ENCODE measurements at places on chromosomes 4 and X.

GRCh38 chrX:119636419-119636818 is 30.2 kb upstream of the NKRF start:
- no peak for DNase-seq

GRCh38 chr4:158729716-158730559 is 6.7 kb upstream of the PPID start:
- peak; percentile 13 for DNase-seq

DNA sequence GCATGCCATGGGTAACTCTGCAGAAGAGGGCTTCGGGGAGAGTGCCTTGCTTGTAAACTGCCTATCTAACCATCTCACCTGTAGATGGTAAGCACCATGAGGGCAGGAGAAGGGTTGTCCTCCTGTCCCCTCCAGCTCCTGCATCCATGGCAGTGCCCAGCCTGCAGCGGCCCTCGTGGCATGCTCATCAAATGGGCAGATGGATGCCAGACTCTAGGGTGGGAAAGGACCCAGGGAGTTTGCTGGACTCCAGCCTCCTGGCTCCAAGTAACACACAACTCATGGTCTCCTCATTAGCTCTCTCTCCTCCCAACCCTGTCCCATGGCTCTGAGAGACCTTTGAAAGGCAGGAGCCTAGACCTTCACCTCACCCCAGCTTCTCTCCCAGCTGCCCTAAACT is 29.7 kb upstream of the CRMP1 start:
- no peak for DNase-seq

DNA sequence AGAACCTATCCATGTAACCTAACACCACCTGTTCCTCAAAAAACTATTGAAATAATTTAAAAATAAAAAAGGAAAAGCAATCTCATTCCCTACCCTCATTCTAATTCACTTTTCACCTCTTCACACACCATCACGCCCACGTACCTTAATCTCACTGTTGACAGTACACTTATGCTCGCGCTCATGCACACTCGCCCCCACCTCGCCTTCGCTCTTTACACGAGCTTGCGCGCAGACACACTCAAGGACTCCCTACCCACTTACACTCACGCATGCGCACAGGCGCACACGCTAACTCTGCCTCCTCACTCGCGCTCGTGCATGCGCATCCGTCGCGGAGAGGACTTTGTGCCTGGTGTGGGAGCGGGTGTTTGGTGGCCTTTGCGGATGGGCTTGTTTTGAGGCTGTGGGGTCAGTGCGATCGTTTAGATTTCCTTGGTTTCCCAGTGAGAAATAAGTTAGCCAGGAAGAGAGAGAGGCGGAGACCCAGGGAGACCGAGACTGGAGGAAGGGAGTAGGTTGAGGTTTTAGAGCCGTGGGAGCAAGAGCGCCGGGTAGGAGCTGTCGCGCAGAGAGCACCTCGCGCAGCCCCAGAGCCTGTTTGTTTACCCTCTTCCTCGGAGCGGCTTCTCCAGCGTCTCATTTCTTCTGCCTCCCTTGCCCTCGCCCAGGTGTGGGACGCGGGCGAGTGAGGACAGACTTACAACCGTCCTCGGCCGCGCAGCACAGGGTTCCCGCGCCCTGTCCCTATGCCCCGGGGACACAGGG is 8.1 kb upstream of the GSX2 start:
- no peak for DNase-seq

GRCh38 chr4:122612540-122612939 is 8.3 kb downstream of the IL21 start:
- no peak for DNase-seq

- no peak for DNase-seq
Observed at GRCh38 chr4:107721436-107722100, 1.5 kb upstream of the PAPSS1 start.

- DNase-seq = no peak
Observed at GRCh38 chrX:144335402-144335801, 451.5 kb downstream of the UBE2NL start.

DNA sequence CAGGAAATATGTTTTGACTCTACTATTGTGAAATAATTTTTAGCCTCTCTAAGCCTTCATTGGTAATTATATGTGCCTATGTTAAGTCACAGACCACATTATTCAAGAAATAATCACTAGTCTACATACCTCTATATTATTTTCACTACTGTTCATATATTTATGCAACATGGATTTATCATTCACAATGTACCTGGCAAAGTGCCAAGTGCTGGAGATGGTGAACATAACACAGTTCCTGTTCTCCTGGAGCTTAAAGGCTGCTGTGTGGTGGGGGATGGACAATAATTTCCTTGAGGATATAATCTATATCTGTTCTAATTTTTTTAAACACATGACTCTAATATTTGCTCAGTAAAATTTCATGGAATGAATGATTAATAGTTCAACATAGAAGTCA is 527.7 kb upstream of the CXorf51A start:
- DNase-seq = no peak

- no peak for DNase-seq
Observed at GRCh38 chr4:32199639-32200038, 1479.5 kb downstream of the PCDH7 start.

DNA sequence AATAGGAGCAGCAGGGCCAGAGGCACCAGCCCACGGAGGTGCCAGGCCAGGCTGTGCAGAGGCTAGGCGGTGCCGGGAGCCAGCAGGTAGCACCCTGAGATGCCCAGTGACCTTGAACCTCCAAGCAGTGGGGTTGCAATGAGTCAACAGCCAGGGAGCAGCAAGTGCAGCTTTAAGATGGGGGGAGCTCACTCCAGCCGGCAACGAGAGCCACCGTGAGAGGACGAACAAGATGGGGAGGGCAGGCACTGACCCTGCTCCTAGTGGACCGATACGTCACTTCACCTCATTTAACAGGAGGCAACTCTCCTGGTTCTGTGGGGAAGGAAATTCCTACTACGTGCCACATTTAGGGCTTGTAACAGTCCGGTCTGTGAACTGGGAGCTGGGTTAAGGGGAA is 4.8 kb downstream of the LETM1 start:
- no peak for DNase-seq

DNA sequence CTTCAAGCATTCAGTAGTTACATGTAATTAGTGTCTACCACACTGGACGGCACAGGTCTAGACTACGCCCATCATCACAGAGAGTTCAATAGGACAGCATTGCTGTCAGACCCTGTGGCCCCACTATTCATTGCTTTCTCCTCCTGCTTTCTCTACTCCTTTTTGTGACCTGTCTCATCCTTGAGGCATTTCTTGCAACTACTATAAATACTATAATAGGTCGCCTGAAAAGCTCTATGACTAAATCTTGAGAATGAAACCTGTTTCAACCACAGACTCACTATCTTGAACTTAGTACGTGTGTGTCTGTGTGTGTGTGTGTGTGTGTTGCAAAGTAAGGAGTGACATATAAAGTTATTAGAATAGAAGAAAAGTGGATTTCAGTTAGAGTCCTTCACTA is 252.9 kb upstream of the KLF3 start:
- DNase-seq = no peak

DNA sequence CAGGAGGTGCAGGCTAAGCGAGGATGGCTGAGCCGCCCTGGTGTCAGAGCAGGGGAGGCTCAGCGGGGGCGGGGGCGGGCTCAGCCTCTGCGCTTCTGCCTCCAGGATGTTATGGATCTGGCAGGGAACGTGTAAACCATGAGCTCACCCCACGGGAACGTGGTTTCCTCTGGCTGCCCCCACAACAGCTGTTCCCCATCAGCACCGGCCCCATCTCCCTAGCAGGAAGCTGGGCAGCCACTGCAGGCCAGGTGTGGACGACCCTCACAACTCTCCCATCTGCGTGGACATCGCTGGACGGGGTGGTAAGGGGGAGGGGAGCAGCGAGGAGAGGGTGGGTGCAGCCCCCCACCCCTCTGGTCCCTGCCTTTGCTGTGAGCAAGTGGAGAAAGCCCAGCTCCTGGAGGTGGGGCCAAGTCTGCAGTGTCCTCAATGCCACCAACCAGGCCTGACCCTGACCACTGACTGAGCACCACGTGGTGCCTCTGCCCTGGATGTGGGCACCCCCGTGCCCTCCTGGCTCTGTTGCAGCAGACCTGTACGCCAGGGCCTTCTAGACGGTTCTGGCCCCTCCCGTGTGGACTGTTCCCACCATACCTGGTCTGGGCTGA is 28.1 kb upstream of the SPON2 start:
- no peak for DNase-seq

- DNase-seq = no peak
Observed at GRCh38 chrX:46898207-46898606, 14.0 kb upstream of the JADE3 start.

DNA sequence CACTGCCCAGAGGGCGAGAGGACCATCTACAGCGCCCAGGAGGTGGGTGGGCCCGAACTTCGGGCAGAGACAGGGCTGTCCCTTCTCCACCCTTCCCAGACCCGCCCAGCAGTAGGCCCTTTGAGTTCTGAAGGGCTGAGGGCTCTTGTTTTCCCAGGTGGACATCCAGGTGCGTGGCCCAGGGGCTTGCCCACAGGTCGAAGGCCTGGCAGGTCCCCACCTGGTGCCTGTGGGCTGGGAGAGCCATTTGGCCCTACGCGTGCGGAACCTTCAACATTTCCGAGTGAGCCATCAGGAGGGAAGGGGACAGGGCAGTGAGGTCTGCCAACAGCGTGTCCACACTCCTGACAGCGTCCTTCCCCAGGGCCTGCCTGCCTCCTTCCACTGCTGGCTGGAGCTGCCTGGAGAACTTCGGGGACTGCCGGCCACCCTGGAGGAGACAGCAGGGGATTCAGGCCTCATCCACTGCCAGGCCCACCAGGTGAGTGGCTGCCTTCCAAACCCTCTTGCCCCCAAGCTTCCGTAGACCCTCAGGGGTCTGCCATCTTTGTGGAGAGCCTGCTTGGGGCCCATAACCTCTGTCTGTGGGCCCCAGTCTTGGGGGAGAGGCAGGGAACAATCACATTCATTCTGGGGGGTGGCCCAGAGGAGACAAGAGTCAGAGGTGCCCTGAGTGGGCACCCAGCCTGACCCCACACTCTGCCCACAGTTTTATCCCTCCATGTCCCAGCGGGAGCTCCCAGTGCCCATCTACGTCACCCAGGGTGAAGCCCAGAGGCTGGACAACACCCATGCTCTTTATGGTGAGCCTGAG is 6.8 kb downstream of the PLXNB3 start:
- DNase-seq = no peak

- DNase-seq = peak; percentile 7
Observed at GRCh38 chr4:64781737-64782326, 372.6 kb upstream of the TECRL start.

GRCh38 chr4:102172341-102172740 is 172.9 kb downstream of the SLC39A8 start:
- DNase-seq = no peak

- no peak for DNase-seq
Observed at GRCh38 chr4:84634961-84635360, 52.0 kb downstream of the CDS1 start.

- DNase-seq = no peak
Observed at GRCh38 chr4:147864607-147865006, 132.7 kb downstream of the ARHGAP10 start.

GRCh38 chr4:74440356-74440755 is 4.6 kb upstream of the AREG start:
- DNase-seq = no peak

DNA sequence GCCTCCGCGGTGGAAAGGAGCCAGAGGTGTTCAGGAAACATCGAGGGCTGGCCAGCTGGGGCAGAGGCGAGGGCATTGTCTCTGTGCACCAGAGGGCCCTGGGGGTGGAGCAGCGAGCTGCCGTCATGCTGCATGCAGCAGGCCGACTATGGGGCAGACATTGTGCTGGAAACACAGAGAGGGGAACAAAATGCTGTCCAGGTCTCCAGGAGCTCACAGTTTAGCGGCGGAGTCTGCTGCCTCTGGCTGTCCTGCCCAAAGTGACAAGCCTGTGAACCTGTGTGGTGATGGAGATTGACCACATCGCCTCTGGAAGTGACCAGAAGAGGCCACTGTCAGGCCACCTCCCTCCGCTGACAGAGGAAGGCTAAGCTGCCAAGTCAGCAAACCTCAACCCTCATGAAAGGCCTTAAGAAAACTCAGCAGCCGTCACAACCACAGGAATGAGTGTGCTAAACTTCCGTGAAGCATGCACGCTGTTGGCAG is 20.1 kb upstream of the SASH3 start:
- peak; percentile 50 for DNase-seq

DNA sequence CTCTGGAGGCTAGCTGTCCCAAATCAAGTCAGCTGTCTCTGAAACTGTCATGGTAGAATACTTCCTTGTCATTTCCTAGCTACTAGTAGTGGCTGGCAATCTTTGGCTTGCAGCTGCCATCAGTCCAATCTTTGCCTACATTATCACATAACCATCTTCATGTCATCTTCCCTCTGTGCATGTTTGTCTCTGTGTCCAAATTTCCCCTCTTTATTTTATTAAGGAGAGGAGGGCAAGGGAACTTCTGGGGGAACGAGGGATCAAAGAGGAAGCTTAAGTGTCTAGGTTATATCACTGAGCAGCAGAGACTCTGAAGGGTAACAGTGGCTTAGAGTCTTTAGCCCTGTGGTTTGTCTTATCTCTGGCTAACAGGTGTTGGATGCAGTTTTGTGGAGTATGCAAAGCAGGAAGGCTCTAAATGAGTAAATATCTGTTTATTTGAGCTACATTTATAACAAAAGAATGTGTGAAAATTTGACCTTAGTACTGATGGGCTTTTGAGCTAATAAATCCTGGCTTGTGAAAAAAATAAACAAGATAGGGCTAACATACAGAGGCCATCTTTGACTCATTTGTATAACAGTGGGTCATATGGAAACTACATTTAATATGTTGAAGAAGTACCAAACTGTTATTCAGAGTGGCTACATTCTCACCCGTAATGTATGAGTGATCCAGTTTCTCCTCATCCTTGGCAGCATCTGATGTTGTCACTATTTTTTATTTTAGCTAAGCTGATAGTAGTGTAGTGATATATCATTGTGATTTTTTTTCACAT is 49.4 kb upstream of the ENOX2 start:
- DNase-seq = no peak

DNA sequence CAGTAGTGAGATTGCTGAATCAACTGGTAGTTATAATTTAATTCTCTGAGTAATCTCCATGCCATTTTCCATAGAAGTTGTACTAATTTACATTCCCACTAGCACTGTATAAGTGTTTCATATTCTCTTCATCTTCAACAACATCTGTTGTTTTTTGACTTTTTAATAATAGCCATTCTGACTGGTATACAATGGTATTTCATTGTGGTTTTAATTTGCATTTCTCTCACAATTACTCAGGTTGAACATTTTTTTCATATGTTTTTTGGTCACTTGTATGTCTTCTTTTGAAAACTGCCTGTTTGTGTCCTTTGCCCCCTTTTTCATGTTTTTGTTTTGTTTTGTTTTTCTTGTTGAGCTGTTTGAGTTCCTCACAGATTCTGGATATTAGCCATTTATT is 880.2 kb downstream of the RAPGEF2 start:
- no peak for DNase-seq

DNA sequence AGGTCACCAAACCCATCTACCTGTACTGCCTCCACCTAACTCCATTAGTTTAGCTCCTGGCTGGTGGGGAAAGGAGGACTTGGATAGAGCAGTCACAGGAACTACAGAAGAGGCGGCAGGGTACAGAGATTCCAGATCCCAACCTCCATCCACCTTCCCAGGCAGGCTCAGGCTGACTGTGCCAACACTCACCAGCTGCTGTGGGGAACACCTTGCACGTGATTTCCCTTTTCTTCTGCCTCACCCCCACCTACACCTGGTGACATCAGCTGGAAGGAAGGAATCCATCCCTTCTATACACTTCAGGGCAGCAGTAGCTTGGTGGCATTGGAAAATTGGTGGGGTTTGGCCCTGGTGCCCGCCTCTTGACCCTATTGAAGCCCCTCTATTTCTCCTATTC is 41.5 kb downstream of the EFNB1 start:
- no peak for DNase-seq

Measured in RCC 7860 (cell line).